NK-92 treated with Interleukin-12 subunit alpha and Interleukin-12 subunit beta, amount 100 ng/mL, for 24 hours (cell line): ENCODE measurements at places on chromosomes 7 and 10.

- DNase-seq: no peak
Measured at GRCh38 chr7:2165610-2166594, 66.8 kb downstream of the MAD1L1 start.

GRCh38 chr7:142954680-142955268 is 7.4 kb downstream of the KEL start:
- no peak for DNase-seq

- no peak for DNase-seq
Measured at GRCh38 chr7:95213809-95214492, 110.4 kb downstream of the PON1 start.

- no peak for DNase-seq
Measured at GRCh38 chr7:130142654-130143333, 62.4 kb downstream of the TMEM209 start.

GRCh38 chr10:86954681-86955500 is 2.5 kb downstream of the MMRN2 start:
- DNase-seq: no peak

DNA sequence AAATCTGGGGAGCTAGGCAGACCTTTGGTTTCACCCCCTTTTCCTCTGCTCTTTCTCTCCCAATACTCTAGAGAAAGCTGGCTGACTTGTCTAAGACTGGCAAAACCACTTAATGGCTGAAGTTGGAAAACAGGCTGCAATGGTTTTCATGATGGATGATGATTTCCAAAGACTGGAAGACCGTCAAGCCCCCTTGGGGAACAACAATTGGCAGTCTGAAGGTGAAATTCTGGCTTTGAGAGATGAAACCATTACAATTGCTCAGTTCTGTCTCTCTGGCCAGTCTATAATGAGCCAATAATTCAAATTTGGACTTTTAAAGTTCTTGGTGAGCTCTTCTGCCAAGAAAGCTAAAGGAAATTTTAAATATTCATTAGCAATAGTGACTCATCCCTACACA is 680.5 kb downstream of the PARD3 start:
- no peak for DNase-seq

DNA sequence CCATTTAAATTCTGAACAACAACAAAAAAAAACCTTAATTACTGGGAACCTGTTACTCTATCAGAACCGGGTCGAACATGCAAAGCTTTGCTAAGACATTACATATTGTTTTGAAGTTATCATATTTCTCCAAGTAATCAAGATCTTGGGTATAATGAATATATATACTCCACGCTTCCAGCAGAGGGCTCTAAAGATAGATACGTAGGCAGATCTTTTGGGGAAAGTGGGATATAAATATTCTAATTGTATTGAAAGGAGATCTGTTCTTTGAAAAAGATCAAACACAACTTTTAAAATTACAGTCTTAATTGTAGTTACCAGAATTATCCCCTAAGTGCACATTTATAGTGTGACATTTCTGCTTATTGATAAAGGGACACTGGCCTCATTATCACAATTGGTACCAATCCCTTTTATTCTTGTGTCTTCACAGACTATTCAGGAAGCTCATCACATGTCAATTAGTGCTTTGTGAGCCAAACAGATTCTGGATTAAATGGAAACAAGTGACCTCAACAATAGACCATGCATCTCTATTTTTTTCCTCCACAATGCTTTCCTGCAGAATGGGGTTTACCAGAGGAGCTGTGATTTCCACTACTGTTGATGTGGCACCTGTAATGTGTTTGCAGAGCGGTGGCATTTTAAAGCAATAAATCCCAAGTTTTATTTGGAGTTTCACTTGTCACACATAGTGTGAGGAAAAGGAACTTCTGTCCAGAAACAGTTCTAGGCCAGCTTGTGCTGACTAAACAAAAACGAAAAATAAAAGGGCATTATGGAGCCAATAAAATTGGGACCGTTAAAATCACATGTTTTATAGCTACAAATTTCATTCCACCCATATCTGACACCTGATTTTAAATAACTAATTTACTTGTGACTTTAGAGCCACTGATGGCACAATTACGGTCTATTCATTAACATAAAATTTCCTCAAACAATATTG is 122.4 kb downstream of the CTTNBP2 start:
- DNase-seq: no peak
